Frontal cortex (tissue), 4 donors: ENCODE measurements at places on chromosomes 13 and 19. TPM values are rescaled to one million over a fixed set of nuclear protein-coding genes. Genes with fewer than 3 reads are reported as not detected.

RGCC gene
- 17.1 TPM for total RNA-seq

GRK1 gene
- under 0.01 TPM for total RNA-seq

- DNase-seq, result no peak
These were observed 2.6 kb downstream of the OR10H5 start for GRCh38 chr19:15790096-15790495.

DNA sequence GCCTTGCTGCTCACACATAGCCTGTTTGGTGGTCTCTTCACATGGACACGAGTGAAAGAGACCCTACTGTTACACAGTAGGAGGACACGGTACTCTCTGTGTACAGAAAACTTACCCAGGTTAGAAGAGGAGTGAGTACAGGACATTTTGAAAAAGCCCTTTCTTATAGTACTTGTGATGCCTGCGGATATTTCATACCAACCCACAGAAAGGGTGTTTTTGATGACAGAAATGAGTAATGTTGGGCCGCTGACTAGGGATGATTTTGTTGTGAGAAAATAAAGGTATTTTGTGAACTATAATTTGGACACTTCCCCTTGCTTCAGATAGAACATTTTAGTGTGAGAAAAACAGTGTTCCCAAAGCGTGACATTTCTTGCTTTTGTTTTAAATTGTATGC lies 18.2 kb downstream of the NUDT15 start:
- DNase-seq, result no peak
